Activated T-helper 2 cell treated with anti-CD3 and anti-CD28 coated beads, Interferon-gamma antibody, Interleukin-2, Interleukin-4, amounts not matched to agents 10 μg/mL and 5 μg/mL and 100 μg/mL, durations not matched to agents 14 hours and 24 hours and 36 hours (primary cell): ENCODE measurements at places on chromosomes 5 and 9. TPM values are rescaled to one million over a fixed set of nuclear protein-coding genes. Genes with fewer than 3 reads are reported as not detected.

Gene RBM18
- 19.4 and 21.9 TPM in 2 replicates for total RNA-seq

Gene SLCO6A1
- not detected in 2 replicates for total RNA-seq

Gene LECT2
- not detected in 2 replicates for total RNA-seq

Gene DMGDH
- total RNA-seq = 0.37 and 0.41 TPM in 2 replicates

GRCh38 chr9:2356041-2356790, 265.4 kb upstream of the VLDLR start:
- no peak for DNase-seq

- DNase-seq = no peak
Observed at GRCh38 chr5:156594406-156594805, 255.7 kb upstream of the PPP1R2B start.

Gene SYK
- 0.23 and 0.80 TPM in 2 replicates for total RNA-seq

DNA sequence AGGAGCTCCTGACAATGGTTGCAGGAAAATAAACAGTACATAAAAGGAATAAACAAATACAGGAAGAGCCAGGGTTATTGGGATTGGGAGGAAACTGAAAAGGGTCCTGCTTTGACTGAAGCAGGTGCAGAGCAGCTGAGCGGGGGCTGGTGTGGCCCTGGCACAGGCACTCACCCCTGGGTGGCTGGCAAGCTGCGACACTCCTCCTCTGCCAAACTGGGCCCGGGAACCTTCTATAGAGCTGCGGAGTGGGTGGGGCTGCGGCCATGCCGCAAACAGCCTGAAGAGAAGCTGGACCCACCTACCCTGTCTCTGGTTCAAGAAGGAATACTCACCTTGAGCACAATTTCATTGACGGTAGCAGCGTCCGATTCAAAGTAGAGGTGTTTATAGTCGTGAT, 182.5 kb downstream of the GAPVD1 start:
- no peak for DNase-seq

Gene CDH6
- not detected in 2 replicates for total RNA-seq

- DNase-seq = no peak
Observed at GRCh38 chr5:113176196-113176595, 199.6 kb downstream of the DCP2 start.

DNA sequence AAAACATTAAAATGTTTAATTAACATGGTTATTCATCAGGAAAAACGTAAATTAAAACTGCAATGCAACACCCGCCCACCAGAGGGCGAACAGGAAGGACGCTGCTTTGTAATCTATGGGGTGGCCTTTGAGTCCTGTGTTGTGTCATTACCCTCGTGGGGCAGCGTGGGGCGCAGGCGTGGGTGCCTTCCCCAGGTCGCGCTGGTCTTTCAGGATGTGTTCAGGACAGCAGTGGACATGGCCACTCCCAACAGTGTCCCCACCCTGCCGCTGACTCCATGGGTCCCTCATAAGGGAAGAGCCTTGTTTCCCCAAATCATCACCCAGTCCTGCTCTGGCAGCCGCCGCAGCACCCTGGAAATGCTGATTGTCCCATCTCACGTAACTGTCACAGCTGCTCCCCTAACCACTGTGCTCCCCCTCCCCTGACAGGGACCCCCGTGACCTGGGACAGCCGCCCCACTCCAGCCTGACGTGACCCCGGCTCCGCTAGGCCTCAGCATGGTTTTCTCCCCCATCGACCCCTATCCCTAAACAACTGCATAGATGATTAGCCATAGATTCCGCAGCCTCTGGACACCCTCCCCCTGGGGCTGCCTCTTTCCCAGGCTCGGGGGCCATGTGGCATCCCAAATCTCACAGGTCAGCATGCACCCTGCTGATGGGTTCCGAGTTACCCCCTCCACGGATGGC, 36.4 kb downstream of the GLT6D1 start:
- peak; percentile 40 for DNase-seq

Gene SLC30A5
- 59.6 and 64.1 TPM in 2 replicates for total RNA-seq

- no peak for DNase-seq
Observed at GRCh38 chr5:127311781-127312525, 21.4 kb downstream of the MEGF10 start.

DNA sequence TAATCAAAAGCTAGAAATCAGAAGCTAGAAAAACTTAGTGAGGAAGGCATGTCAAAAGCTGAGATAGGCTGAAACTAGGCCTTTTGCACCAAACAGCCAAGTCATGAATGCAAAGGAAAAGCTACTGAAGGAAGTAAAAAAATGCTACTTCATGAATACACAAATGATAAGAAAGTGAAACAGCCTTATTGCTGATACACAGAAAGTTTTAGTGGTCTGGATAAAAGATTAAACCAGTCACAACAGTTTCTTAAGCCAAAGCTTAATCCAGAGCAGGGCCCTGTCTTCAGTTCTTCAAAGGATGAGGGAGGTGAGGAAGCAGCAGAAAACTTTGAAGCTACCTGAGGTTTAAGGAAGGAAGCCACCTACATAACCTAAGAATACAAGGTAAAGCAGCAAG, 102.5 kb upstream of the SH3GL2 start:
- DNase-seq = no peak

DNA sequence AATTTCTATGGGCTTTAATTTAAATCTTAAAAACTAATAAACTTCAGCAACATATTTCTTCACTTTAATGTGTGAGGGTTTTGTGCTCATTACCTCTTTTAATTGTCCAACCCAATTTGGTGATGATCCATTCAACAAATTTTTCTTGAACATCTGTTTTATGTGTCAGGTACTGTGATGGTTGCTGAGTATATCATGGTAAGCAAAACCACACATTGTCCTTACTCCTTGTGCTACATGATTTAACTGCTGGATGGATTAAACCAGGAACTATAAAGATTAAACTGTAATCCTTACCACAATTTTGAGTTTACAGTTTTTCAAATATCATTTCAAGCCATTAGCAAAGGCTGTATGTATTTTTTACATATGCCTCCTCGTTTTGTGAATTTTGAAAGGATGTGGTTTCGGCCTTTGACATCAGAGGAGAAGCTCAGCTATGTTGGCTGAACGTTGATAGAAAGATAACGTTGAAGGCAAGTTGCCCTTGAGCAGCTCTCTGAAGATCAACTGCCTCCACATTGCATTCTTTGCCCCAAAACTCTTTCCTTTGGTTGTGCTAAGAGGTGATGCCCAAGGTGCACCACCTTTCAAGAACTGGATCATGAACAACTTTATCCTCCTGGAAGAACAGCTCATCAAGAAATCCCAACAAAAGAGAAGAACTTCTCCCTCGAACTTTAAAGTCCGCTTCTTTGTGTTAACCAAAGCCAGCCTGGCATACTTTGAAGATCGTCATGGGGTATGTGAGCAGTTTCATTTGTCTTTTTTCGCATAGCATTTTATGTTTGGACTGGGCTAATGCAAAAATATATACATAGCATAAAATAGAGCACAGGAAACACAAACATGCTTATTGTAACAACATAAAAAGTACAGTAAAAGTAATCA, at the start of gene ITK:
Gene ITK (plus strand): TSS at position 467 of the 891 bp plus-strand sequence. CDS start 138 bp downstream, at position 605.
- peak; percentile 53 for DNase-seq

- no peak for DNase-seq
Observed at GRCh38 chr9:30519756-30520155, 1864.7 kb upstream of the ACO1 start.

GRCh38 chr5:3751846-3752245, 156.2 kb downstream of the IRX1 start:
- DNase-seq = no peak

DNA sequence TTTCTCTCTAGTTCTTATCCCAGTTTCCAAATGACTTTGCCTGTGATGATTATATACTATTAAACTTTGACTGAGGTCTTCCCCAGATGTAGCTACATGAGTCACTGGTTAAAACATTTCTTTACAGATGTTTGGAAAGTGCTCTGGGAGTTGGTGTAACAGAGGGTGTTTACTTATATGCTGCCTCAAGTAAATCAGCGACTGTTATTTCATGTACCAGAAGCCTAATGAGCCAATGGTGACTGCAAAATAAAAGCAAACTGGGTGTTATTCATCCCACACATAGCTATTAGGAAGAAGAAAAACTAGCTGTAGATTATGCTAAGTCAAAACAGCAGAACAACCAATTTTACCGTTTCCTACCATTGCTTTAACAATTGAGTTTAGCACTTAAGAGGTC, 929.7 kb upstream of the SEMA6A start:
- DNase-seq = no peak

DNA sequence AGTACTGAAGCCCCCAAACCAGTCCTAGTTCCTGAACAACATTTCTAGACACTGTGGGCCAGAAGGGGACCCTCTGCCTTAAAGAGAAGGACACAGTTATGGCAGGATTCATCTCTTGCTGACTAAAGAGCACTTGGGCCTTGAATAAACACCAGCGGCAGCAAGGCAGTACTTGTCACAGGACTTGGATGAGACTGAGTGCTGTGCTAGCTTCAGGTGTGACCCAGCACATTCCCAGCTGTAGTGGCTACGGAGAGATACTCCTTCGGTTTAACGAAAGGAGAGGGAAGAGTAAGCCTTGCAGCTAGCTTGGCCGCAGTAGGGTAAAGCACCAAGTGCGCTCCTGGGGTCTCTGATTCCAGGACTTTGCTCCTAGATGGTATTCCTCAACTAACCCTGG, 10.9 kb upstream of the STX17 start:
- DNase-seq = no peak

- DNase-seq = peak; percentile 33
Observed at GRCh38 chr9:133701981-133702797, 36.0 kb downstream of the SARDH start.

DNA sequence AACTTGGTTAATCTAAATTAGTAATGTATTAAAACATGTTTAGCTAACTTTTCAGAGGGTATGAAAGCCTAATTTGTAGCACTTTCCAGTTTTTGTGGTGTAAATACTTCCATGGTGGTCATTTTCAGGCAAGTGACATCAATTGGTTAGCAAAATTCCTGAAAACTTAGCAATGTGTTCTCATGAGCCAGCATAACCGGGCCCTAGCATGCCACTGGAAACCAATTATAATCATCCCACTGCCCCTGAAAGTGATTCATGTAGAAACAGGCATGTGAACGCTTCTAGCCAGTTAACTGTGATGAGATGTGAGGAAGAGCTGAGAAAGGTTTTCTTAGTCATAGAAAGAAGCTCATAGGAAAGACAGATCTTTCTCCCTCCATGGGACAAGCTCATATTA, 417.2 kb downstream of the TLR4 start:
- DNase-seq = no peak

GRCh38 chr9:9214066-9214465, 1398.7 kb downstream of the PTPRD start:
- DNase-seq = no peak

- DNase-seq = no peak
Observed at GRCh38 chr5:40390281-40391149, 289.2 kb upstream of the PTGER4 start.

GRCh38 chr5:36688722-36689121, 82.3 kb downstream of the SLC1A3 start:
- no peak for DNase-seq

GRCh38 chr5:170496662-170497028, 7.2 kb upstream of the KCNIP1 start:
- no peak for DNase-seq

DNA sequence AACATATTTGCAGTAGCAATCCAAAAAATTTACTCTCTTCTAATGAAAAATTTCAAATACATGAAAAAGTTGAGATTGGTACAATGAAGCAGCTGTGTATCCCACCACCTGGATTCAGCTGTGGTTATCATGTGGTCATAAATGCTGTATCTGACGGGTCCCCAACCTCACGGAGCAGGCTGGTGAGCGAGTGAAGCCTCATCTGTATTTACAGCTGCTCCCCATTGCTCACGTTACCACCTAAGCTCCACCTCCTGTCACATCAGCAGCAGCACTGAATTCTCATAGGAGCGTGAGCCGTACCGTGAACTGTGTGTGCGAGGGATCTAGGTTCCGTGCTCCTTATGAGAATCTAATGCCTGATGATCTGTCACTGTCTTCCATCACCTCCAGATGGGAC, 6.8 kb upstream of the RNF130 start:
- no peak for DNase-seq

DNA sequence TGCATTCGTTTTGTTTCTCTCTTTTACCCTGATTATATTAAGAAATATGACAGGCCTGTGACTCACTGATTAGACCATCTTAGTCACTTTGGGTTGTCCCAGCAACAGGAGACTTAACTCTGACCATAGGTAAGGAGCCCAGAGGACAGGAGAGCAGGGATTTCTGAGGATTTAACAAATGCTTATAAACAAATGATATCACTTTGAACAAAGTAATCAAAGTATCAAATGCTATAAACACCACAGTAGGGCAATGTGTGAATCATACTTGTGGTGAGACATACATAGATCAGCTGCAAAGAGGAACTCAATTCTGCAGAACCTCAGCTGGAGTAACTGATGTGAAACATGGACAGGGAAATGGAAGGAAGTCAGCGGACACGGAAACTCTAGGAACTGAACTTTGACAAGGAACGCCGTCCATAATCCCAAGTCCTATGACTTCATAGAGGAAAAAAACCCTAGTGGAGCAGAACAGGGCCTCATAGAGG, 190.6 kb upstream of the MSX2 start:
- no peak for DNase-seq

DNA sequence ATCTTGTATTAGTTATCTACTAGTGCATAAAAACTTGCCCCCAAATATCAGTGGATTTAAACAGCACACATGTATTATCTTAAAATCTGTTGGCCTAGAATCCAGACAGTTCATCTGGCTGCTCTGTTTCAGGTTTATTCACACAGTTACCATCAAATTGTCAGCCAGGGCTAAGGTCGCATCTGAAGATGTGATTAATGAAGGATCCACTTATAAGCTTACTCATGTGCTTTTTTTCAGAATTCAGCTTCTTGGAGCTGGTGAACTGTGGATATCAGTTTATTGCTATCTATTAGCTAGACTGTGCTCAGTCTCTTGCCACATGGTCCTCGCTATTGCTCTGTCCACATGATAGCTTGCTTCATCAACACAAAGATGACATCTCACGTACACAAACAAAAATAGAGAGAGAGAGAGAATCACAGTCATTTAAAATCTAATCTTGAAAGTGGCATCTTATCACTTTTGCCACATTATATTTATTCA, 81.5 kb downstream of the PRDM9 start:
- DNase-seq = no peak

- no peak for DNase-seq
Observed at GRCh38 chr5:151547364-151547763, 43.8 kb downstream of the FAT2 start.

Gene GARNL3
- 1.9 and 2.9 TPM in 2 replicates for total RNA-seq

DNA sequence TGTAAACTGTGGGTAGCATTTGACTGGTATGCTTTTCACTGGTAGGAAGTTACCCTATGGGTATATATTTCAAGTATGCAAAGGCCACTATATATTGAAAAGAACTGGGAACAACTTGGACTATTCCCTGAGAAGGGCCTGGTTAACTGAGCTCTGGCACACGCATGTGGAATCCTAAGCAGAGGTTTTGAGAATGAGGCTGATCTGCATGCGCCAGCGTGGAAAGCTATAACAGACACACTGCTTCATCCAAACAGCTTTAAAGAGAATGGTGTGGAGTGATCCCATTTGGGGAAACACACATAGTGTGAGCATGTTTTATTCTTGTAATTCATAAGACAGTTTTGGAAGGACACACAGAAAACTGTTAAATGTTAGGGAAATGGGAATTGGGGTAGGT, 8.4 kb downstream of the NSG2 start:
- DNase-seq = no peak

Gene YIPF5
- total RNA-seq = 34.0 and 34.2 TPM in 2 replicates

- DNase-seq = peak; percentile 66
Observed at GRCh38 chr5:39176759-39177630, 42.4 kb downstream of the FYB1 start.
